ENCODE measurements at places on chromosomes 11 and 22.

GRCh38 chr11:95242091-95242844 is 11.3 kb upstream of the SESN3 start:
- DNase-seq, result no peak

DNA sequence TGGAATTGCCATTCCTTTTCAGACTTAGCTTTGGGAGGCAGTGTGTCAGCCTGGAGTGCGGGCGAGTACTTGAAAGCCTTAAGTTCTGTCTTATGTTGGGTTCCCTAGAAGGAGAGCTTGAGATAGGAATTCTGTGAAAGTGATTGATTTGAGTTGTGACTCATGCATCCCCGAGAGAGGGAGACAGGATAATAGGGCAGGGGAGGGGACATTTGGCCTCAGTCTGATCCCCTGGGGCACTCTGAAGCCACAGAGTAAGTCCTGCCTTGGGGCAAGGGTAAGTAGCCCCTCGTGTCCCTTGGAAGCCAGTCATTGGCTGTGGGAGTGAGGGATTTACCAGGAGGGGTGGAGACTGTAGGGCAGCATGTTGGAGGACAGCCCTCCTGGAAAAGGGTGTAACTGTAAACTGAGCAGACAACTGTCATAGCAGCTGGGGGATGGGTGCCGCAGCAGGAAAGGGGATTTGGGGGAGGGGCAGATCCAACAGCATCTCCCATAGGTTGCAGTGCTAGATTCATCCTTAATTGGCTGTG is 44.0 kb downstream of the KIAA1671 start:
- no peak for DNase-seq

DNA sequence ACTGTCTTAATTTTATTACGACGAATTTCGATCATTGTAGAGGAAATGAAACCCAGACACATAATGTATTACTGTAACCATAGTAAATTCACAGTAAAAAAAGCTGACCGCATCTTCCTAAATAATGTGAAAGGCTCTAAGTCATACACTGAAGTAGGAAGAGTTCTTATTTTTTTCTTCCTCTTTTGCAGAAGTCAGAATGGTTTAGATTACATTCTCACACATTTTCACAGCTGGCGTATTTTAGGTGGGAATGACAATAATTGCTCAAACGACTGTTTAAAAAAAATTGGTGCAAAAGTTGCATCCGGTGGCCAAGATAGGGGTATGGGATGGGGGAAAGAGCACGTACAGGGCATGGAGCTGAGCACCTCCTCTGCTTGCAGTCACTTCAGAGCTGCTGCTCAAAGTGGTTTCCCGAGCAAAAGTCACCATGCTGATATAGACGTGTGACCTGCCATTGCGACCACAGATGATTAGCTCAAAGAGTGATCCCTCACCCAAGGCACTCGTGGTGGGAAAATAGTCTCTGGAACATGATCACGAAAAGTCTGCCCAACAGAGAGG is 35.3 kb downstream of the MMP13 start:
- DNase-seq, result no peak

GRCh38 chr11:95739108-95739938 is 50.3 kb downstream of the FAM76B start:
- no peak for DNase-seq

GRCh38 chr11:115616971-115617370 is 112.8 kb upstream of the CADM1 start:
- DNase-seq, result no peak

- DNase-seq, result no peak
Observed at GRCh38 chr22:38963872-38964271, 6.5 kb downstream of the APOBEC3A start.

DNA sequence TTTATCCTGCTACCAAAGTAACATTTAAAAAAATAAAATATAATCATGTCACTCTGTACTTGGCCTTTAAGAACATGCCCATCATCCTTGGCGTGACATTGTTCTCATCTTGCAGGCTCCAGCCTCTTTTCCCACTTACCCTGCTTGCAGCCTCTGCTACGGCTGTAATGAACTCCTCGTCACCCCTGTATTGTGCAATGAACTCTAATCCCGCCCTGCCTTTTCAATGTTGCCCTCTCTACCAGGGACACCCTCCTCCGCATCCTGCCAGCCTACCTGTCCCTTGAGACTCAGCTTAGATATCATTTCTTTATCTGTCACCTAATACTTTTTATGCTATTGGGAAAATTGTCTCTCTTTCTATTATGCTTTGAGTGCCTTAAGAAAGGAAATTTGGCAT is 12.6 kb upstream of the MMP20 start:
- DNase-seq, result no peak

Measured in activated T-cell treated with anti-CD3 and anti-CD28 coated beads for 24 hours (primary cell).